ENCODE measurements at places on chromosomes 2 and 18.

DNA sequence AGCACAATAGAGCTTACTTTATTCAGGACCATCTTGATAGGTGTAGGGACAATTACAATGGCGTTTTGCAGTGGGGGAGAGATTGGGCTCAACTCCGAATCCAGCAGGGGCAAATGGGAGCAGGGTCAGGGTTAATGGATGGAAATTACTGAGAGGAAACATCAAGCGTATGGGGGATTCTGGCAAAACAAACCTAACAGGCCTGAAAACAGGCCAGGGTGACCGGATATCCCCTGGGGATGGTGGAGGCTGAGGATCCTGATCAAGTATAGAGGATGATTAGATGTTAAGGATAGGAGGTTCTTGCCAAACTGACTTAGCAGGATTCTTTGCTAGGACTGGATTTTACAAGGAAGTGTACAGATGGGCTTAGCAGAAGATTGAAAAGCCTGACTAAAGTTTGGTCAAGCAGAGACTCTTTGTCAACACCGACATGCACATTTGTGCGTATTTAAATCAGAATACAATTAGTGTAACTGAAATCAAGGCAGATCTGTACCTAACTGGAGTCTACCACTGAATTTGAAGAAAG lies 54.5 kb upstream of the GPR45 start:
- no peak for DNase-seq

GRCh38 chr2:73050121-73050545 lies 21.4 kb downstream of the SFXN5 start:
- DNase-seq, result no peak

DNA sequence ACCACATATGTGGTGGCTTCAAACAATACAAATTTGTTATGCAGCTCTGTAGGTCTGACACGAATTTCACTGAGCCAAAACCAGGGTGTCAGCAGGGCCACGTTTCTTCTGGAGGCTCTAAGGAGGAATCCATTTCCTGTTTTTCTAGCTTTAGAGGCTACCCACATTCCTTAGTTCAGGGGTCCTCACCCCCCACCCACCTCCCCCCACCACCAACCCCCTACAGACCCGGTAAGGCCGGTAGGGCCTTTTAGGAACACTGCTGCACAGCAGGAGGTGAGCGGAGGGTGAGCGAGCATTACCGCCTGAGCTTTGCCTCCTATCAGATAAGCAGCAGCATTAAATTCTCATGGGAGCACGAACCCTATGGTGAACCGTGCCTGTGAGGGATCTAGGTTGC lies 10.6 kb upstream of the SLC39A10 start:
- DNase-seq, result no peak

DNA sequence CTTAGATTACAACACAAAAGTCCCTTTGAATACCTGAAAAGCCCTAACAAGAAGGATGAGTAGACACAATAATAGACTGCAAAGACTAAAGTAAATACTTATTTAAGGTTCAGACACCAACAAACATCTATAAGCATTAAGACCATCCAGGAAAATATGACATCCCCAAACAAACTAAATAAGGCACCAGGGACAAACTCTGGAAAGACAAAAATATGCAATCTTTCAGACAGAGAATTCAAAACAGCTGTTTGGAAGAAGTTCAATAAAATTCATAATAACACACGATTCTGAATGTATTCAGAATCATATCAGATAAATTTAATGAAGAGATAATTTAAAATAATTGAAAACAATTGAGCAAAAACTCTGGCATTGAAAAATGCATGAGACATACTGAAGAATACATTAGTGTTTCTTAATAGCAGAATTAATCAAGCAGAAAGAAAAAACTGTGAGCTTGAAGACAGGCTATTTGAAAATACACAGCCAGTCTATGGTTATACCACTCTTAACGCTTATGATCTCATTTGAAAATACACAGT lies 1388.8 kb downstream of the DSC3 start:
- DNase-seq, result no peak

GRCh38 chr18:10231220-10231619 lies 223.2 kb upstream of the APCDD1 start:
- no peak for DNase-seq

- no peak for DNase-seq
Measured at GRCh38 chr2:138177693-138178092, 213.4 kb downstream of the HNMT start.

GRCh38 chr2:108449410-108450130 lies 564 bp downstream of the GCC2 start:
- DNase-seq, result no peak

GRCh38 chr2:134642938-134643337 lies 75.9 kb downstream of the TMEM163 start:
- DNase-seq, result no peak

DNA sequence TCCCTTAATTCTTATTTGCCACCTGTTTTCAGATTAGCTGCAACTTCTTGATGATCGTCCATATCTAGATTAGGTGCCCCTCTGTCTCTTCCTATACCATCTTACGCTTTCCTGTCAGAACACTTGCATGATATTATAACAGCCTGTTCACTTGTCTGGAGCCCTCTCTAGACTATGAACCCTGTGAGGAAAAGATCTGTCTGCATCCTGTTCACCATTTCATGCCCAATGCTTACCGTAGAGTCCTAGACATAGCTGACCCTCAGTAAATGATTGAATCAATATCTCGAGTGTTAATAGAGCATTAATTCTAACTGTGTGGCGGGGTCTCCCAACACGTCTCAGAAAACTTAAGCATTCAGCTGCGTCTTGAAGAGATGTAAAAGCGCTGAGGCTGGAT lies 31.8 kb upstream of the TMEM17 start:
- DNase-seq, result no peak

GRCh38 chr2:230227216-230227615 lies 1.7 kb downstream of the SP140 start:
- no peak for DNase-seq

DNA sequence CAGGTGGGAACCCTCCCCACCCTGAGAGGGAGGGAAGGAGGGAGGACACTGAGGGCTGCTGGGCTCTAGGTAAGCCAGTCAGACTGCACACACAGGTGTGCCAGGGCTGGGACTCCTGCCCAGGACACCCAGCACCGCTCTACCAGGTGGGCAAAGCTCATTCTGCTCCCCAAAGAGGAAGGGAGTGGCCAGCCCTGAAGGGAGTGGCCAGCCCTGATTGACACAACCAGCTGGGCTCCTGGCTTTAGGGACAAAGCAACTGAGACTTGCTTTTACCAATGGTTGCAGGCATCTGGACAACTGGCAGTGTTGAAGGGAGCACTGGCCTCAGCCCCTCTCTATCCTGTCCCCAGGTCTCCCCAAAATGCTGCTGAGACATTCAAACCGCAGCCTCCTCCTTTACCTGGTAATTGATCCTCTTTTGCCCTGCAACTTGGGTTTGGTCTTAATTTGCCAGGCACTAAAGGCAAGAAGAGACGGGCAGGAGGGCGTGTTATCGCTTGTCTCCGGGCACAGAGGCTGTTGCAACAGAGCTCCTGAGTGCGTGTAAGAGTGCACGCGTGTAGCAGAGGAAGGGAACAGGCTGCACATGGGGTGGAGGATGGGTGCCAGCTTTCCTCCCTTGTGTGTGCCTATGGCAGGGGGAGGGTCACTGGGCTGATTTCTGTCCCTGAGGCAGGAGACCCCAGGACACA lies 14.5 kb upstream of the FOSL2 start:
- no peak for DNase-seq

GRCh38 chr2:215728504-215729065 lies 284.8 kb downstream of the MREG start:
- DNase-seq, result no peak

DNA sequence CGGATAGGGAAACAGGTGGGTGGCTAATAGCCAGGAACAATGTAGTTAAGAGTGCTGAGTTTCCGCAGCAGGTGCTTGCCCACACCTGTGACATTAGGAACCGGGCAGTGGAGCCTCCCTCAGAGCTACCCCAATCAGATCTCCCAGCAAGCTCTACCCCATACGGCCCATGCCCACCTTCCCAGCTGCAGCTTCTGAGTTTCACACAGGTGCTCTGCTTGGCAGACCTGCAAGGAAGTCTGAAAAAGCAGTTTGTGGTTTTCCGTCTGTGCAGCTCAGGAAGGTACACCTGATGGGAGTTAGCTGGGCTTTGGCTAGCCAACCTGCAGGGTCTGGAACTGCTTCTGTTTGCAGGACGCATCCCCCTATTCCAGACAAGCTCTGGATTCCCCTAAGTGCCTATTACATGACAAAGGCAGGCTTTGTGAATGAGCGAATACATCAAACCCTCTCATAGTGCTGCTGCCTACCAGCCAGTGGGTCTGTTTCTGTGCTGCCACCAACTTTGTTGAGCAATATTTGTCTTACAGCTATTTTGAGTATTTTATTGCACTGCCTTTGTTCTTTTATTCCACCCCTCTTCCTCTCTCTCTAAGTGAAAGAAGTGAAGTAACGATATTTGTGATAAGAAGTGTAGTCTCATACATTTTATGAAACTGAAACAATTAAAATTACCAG lies 24.7 kb upstream of the CEP68 start:
- no peak for DNase-seq

GRCh38 chr2:15259356-15259756 lies 301.8 kb downstream of the NBAS start:
- DNase-seq, result no peak

- DNase-seq, result no peak
Measured at GRCh38 chr2:20573620-20574422, 77.1 kb downstream of the HS1BP3 start.

DNA sequence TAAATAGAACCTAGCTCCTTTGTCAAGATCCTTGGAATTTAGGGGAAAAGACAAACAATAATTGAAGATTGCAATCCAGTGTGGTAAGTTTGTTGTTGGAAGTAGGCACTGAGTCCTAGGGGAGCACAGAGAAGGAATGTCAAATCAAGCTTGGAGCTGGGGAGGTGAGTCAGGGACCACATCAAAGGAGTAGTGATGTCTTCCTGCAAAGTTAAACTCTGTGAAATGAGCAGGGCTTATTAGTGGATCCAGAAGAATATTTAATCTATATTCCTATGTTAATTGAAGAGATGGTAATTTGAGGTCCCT lies 41.7 kb upstream of the NABP1 start:
- DNase-seq, result no peak

- no peak for DNase-seq
Measured at GRCh38 chr18:9530226-9531009, 55.1 kb downstream of the RALBP1 start.

DNA sequence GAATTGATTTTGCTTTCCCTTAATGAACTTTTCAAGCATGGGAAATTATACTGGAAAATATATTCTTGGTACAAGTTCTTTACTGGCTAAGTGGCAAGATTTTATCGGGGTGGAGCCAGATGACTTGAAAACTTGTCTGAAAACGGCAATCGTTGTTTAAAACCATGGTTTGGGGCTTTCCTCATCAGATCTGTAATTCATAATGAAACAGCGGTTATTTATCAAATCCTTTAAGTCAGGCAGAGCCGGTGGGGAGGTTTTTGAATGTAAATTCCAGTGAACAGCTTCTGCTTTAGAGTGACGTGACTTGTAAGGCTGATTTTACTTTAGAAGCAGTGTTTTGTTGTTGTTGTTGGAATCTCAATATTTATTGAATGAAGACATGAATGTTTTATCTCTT lies 2.6 kb downstream of the SEC11C start:
- no peak for DNase-seq

DNA sequence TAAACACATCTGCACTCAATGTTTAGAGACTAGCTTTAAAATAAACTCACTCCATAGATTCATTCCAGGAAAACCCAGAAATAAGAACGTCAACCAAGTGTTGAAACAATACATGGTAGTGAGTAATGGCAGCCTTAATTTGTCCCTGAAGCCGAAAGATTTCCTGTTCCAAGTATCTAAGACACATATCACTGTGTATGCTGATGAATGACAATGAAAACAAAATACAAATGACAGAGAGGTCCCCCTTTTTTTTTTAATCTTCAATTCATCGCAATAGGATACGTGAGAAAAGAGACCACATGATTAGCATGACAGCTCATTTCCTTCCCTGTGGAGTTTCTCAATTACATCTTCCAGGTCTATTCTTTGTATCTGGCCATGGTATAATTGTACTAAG lies 160.5 kb upstream of the STK17B start:
- no peak for DNase-seq

GRCh38 chr2:74029714-74030397 lies 45.1 kb downstream of the TET3 start:
- DNase-seq, result no peak

GRCh38 chr2:101546376-101547058 lies 71.6 kb upstream of the RFX8 start:
- no peak for DNase-seq

- DNase-seq, result no peak
Measured at GRCh38 chr2:161384864-161385263, 31.2 kb upstream of the TBR1 start.

DNA sequence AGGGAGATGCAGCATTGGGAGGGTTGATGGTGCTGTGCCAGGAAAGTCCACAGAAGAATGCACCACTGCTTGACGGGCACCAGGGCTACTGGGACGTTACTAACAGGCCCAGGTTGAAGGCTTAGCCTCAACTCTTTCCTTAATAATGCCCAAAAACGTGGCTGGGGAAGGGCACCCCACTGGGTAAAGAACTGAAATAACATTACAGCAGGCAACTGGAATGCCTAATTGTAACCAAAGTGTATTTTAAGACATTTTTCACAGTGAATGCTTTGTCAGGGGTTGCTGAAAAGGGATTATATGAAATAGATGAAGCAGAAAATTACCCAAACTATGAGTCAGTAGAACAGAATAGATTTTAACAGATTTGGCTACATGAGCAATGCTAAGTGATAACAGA lies 191.3 kb downstream of the CMPK2 start:
- no peak for DNase-seq

- no peak for DNase-seq
Measured at GRCh38 chr2:239259173-239259572, 141.6 kb downstream of the HDAC4 start.

DNA sequence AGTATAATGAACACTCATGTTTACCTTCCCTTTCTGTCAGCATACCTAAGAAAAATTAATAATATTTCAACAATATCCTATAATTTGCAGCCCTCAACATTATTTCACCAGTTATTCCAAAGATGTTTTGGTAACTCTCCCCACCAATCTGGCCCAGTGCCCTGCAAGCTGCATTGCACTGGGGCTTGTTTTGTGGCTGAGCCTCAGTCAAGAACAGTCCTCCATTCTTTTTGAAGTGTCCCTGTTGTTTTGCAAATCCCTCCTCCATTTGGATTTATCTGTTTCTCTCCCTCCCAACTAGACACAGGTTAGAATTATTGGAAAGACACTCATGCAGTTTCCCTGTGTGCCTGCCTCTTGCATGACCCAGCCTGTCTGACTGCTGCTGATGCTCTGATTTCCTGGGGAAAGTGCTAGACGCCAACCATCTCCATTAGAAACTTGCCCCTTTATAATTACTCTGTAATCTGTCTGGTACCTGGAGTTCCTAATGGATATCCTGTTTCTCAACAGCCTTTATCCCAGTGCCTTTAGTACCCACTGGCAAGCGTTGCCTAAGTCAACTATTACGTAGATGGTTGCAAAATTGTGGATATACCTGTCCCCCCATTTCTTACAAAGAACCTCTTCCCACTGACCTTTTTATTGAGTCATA lies 60.2 kb downstream of the EIF5B start:
- DNase-seq, result no peak

GRCh38 chr2:223865907-223866508 lies 28.6 kb upstream of the AP1S3 start:
- DNase-seq, result no peak

Data from NCI-H524 treated with DMSO at 0.1 percent for 48 hours (cell line).